ENCODE measurements at places on chromosomes 4 and X.

DNA sequence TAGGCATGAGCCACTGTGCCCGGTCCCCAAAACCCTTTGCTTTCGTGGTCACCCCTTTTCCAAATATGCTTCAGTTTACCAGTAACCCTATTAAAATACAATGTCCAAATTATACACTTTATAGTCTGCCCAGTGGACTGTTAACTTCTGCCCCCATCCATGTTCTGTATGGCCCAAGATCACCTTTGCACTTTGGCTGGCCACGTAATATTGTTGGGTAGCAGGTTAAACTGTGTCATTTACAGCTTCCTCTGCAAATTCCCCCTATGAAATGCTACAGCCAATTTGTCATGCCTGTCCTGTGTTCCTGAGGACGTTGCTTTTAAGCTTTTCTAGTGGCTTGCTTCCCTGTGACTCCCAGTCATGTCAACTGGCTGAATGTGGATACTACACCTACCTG, 101.1 kb upstream of the IL13RA1 start:
- no peak for DNase-seq

- no peak for DNase-seq
Measured at GRCh38 chr4:138910914-138911336, 104.7 kb upstream of the NOCT start.

- no peak for DNase-seq
Measured at GRCh38 chr4:117784266-117784665, 250.0 kb upstream of the NDST3 start.

GRCh38 chrX:148517176-148517575, 16.8 kb downstream of the AFF2 start:
- DNase-seq: no peak

- no peak for DNase-seq
Measured at GRCh38 chr4:157977086-157977485, 195.7 kb downstream of the GASK1B start.

GRCh38 chrX:154348114-154348531, 26.3 kb downstream of the FLNA start:
- no peak for DNase-seq

DNA sequence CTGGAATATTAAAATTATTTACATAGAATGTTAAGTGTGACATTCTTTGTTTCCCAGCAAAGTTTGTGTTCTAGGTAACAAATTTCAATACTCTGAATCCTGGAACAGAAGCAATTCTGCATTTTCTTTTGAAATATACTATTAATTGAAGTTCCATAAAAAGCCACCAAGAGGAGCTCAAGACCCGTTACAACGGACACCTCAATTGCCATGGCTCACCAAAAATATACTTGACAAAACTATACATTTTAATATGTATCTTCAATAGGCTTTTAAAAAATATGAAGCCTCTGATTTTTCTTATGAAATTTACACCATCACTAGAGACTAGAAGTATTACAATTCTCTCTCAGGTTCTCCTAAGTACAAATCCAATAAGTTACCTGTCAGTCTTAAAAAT, 111.4 kb downstream of the NYX start:
- DNase-seq: peak; percentile 4

DNA sequence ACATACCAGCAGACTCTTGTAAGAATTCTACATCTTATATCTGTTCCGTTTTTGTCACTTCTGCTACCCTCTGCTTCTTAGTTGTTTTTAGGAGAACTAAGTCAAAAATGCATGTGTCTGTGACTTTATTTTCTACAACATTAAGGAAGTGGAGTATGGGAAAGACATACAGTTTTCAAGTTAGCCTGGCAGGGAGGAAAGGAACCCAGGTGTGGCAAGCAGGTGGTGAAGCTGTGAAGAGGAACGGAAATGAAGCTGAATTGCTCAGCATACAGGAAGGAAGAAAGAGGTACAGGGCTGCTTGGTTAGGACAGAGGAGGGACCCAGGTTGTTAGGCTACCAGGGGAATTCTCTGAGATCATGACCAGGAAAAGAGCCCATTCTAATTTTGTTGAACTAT, 9.4 kb downstream of the GPRIN3 start:
- no peak for DNase-seq

DNA sequence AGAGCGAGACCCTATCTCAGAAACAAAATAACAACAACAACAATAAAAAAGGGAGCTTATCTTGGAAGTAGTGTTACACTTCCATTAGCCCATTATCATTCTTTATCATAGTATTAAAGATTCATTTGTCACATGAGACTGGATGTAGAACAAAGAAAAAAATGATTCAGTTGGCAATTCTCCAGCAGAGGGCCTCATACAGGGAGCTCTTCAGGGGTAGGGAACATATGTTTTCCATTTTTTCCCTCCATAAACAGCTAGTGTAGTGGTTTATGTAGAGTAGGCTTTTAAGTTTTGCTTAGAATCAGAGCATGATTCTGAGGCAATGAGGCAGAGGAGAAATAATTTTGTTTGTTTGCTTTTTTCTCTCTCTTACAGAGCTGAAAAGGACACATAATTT, 5.8 kb downstream of the CPE start:
- DNase-seq: peak; percentile 32

DNA sequence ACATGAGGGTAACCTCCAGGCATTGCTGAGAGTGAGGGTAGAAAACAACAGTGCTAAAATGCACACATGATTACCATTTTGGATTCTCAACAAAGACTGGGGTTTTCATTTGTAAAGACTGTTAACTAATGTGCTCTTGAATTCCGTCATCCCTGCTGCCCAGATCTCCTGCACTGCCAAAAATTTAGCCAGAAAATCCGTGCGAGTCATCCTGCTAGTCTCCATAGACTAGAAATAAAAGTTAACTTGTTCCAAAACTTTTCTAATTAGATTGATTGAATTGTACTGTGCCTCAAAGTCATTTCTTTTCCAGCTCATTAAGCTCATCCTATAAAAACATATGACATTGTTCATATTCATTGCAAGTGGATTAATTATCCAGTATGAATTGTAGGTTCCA, 99.8 kb downstream of the ARSF start:
- no peak for DNase-seq

DNA sequence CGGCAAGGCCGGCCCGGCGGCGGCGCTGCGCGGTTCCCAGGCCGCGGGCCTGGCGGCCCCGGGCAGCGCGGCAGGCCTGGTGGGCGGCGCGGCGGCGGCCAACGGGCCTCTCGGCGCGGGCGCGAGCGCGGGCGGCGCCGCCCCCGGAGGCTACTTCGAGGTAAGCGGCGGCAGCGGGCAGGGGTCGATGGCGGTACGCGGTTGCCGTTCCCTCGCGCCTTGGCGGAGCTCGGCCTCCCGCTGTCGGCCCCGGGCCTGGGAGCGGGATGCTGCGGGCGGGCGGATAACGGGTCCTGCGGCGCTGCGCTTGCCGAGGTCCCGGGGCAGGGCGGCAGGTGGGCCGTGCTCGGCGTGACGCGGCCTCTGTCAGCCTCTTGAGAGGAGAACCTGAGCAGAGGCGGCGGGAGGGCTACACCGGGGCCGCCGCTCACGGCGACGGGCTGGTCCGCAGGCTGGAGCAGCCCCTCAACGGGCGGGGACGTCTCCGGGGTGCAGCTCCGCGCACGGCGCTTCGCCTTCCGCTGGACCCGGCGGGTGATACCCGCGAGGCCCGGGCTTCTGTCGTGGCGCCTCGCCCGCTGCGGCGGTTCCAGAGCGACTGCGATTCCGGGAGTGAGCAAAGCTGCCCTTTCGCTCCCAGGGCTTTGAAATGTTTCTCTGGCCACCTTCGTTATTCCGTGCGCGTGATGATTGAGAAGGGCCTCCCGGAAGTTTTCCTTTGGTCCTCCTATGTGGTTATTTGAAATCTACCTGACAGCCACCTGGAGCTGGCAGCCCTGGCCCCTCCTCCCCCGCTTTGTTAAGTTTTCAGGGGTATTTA, 774 bp downstream of the FAM193A start:
- DNase-seq: peak; percentile 34

DNA sequence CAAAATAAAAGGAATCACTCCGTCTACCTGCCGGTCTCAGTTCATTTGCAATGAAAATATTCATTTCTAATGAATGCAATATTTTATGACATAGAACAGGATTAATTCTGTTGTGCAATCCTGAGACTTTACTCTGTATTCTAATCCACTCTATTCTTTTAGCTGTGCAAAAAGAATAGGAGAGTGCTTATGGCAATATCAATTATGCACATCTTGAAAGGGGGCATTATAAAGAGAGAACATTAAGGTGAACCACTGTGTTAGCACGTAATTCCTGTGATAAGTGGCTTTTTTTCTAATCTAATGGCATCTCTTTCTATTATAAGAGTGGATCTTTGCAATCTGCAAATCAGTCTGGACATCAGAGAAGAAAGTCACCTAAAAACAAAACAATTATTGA, 99.5 kb downstream of the KCNIP4 start:
- no peak for DNase-seq

GRCh38 chr4:151865744-151866591, 105.2 kb upstream of the GATB start:
- DNase-seq: peak; percentile 71

- no peak for DNase-seq
Measured at GRCh38 chr4:155529272-155529671, 137.4 kb upstream of the GUCY1A1 start.

GRCh38 chr4:37219242-37219641, 25.3 kb upstream of the NWD2 start:
- no peak for DNase-seq

DNA sequence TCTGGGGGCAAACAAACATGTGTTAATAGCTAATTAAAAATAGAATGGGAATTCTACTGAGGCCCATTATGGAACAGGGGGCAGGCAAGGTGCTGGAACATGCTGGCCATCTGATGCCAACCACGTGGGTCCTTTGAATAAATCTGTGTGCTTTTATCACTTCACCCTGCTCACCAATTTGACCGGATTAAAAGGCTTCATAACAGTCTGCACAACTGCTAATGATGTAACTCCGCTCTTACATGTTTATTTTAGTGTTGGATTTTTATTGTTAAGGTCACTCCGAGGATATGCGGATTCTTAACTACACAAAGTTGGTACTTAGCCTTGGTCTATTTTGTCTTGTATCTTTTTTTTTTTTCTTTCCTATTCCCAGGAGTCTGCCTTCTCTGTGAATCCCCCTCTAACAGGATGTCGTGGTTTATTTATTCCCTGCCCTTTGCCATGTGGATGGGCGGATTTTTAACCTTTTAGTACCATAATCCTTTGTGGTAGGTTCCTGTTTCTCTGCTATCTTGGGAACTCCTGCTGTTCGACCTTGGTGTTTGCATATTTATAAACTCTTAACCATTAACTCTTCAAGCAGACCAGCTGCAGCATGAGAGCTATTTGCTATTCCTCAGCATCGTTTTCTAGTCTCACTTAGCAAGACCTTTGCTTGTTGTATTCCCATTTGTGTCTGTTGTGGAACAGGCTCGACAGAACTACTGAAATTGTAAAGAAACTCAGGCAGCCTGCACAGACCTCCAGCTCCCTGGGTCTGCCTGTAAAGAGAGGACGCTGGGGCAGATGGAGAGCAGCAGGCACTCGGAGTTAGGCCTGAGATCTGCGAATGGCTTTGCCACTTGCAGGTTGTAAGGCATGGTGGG, 38.0 kb downstream of the TRIM2 start:
- DNase-seq: peak; percentile 75

- no peak for DNase-seq
Measured at GRCh38 chrX:24920769-24921168, 95.0 kb downstream of the ARX start.

DNA sequence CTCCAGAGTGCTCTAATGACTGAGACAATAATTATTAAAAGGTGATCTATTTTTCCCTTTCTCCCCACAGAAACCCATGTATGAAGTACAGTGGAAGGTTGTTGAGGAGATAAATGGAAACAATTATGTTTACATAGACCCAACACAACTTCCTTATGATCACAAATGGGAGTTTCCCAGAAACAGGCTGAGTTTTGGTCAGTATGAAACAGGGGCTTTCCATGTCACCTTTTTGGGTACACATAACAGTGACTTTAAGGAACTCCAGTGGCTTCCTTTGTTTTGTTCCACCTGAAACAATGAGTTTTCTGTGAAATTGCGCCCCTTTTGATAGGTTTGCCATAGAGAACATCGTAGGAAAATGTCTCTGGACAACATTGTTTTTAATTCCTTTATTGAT, 69.6 kb downstream of the KIT start:
- no peak for DNase-seq

DNA sequence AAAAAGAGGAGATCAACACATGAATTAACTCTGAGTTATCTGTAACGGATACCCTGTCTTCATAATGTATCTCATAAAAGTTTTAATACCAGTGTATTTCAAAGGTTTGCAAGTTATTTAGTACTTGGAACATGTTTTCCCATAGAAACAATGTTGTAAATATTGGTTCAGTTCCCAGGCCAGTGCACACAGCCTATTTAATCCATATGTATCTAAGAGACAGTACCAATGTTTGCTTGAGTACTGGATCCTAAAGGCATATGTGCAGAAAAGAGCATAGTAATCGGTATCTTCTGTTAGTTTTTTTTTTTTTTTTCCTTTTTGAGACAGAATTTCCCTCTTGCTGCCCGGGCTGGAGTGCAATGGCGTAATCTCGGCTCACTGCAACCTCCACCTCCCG, 46.1 kb downstream of the SLIT2 start:
- DNase-seq: no peak

DNA sequence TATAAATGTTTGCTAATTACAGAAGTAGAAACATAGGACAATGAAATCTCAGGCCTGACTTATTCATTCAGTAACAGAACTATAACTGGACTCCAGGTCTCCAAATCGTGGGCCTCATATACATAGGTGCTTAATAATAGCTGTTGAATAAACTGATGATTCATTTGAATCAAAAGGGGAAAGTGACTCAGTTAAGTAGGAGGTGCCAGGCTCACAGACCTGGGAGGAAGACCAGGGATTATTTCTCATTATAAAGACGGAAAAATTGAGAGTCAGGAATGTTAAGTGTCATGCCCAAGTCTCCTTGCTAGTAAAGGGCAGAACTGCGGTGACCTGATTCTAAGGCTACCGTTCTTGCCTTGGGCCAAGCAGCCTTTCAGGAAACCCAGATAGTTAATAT, 131.5 kb downstream of the HS3ST1 start:
- DNase-seq: no peak

- no peak for DNase-seq
Measured at GRCh38 chr4:114310296-114310925, 288.2 kb upstream of the UGT8 start.

GRCh38 chr4:11603591-11604194, 175.0 kb upstream of the HS3ST1 start:
- no peak for DNase-seq

DNA sequence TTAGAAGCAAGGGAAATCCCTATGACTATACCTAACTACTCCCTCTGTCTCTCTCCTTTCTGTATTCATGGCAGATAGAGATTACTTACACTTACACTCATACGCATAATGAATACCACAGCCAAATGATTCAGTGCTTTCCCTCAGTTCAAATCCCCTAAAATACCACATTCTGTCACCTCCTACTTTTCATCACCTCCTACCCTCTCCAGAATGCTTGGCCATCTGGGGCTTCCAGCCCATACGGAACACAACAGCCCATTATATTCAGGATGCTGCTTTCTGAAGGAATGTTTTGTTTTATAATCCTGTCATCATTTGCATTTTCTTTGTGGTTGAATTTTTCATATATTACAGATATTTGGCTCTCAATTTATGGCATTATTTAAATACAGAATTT, 361.6 kb downstream of the GRIA2 start:
- no peak for DNase-seq

- no peak for DNase-seq
Measured at GRCh38 chr4:78627046-78627965, 75.7 kb downstream of the ANXA3 start.

GRCh38 chrX:68345025-68345424, 88.3 kb downstream of the OPHN1 start:
- no peak for DNase-seq

- DNase-seq: no peak
Measured at GRCh38 chr4:10620935-10621488, 63.6 kb downstream of the CLNK start.
